ENCODE measurements at places on chromosomes 2 and 18. TPM values are rescaled to one million over a fixed set of nuclear protein-coding genes. Genes with fewer than 3 reads are reported as not detected.

COL3A1 gene
- 605 TPM for total RNA-seq

GRCh38 chr2:42464631-42465030, 29.2 kb downstream of the KCNG3 start:
- ATAC-seq: no peak

KRTCAP3 gene
- 1.5 TPM for total RNA-seq

DNA sequence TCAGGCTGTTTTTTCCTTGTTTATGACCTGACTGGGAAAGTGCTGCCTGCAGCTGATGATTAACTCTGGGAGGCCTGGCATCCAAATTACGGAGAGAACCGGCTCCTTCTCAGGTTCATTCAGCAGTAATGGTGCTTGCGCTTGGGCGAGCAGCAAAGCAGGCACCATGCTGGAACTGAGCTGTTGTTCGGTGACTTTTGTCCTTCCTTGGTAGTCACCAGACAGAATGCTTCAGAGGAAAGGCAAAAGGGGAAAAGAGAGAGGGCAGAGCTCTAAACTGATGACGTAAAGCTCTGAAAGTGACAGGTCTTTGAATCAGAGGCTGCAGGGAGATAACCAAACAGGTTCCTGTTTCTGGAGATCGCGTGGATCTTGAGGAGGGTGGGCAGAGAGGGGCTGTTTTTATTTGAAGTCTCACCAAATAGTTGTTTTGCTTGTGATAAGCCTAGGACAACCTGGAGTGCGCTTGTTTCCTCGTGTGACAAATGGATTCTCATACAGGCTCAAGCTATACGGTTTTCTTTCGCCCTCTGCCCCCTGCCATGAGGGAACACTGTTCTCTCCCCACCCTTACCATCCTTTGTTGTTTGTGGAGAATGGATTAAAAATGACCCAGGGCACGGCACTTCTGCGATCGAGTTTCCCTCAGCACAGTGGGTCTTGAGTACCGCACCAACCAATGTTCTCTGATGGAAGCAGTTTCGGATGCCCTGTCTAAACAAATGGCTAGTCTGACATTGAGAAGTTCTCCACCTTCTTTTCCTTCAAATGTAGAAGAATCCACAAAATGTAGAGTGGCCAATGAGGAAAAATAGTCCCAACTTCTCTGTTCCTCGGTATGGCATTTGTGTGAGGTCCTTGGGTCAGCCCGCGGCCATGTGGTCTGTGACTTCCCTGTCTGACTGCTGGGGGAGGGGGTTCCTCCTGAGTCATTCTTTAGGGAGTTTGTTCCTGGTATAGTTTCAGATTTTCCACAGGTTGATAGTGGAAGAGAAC, 1.3 kb downstream of the RASGRP3 start:
- no peak for ATAC-seq

DNA sequence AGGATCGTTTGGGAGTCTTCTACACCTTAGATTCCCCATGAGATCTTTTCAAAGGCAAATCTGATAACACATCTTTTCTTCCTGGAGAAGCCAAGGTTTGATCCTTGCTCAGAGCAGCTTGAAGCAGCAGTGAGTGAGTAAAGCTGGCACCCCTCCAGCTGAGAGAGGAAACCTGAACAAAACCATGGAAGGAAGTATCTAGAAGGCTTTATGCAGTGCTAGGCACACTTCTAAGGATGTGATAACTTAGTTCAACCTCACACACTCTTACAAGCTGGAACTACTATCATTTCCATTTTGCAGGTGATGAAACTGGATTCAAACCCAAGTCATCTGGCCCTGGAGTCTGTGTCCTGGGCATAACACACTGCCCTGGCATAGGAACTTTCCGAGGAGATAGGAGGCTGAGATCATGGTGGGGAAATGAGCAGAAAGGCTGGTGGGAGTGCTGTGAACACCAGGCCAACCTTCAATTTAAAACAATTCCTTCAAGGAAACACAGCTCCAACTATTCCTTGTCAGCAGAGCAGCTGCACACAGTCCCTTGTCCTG, 71.2 kb downstream of the CTAGE1 start:
- no peak for ATAC-seq

DNA sequence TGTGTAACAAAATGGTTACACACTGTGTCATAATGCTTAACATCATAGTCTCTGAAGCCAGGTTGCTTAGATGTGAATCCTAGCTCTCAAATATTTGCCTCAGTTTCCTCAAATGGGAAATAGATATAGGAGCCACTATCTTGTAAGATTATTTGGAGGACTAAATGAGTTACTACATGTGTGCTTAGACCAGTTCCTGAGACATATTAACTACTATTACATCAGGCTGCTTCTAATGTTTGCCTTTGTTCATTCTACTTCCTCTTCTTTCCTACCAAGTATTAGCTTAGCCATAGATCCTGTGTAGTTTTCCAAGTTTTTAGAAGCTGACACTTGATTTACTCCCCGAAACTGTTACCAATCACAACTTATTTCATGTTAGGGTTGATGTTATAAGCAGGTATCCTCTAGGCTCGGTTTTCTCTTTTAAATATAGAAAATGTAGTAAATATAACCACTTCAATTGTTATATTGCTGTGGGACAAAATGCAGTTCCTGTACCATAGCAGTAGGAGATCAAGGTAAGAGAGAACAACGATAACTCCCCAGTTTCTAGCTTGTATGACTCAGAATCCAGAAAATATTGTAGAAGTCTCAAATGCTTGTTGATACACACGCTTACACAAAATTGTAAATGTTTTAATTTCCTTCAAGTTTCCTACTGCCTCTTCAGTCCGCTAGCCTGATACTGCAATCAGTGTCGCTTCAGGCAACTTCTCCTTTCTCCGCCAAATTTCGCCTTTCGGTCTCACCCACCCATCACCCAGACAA, 751 bp upstream of the DNAJC10 start:
- no peak for ATAC-seq

DNA sequence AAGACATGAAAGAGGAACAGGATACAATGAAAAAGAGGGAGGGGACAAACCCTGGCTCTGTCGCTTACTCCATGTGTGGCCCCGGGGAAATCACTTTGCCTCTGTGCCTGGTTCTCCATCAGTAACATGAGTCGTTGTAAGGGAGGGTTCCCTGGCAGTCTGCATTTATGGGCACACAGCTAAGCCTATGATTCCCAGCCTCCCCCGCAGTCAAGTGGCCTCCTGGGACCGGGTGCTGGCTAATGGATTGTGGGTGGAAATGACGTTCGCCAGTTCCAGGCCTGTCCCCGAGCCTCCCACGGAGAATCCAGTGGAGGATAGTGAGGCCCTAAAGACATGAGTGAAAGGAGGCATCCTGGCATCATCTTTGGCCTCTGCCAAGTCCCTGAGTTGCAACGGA, 42.7 kb downstream of the SFXN5 start:
- no peak for ATAC-seq

GRCh38 chr18:35083174-35083712, 42.0 kb downstream of the MAPRE2 start:
- no peak for ATAC-seq

FBXO11 gene
- total RNA-seq: 51.1 TPM

HAAO gene
- total RNA-seq: 0.64 TPM

GRCh38 chr2:8289111-8289510, 392.7 kb upstream of the ID2 start:
- no peak for ATAC-seq

DNA sequence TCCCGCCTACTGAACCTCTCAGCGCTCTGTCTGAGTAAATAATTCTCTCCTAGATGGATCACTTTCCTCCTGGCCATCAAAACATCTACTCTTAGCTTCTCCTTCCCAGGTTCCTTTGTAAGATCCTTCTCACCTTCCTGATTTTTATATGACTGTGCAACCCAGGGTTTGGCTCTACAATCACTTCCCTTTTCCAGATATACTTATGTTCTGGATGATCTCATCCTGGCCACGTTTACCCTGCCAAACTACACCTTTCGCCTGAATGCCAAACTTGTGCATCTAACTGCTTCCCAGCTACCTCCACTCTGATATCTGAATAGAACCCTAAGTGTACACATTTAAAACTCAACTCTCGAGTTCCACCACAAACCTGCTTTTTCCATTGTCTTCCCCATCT, 290.5 kb upstream of the REV1 start:
- no peak for ATAC-seq

TMEM17 gene
- 2.9 TPM for total RNA-seq

DNA sequence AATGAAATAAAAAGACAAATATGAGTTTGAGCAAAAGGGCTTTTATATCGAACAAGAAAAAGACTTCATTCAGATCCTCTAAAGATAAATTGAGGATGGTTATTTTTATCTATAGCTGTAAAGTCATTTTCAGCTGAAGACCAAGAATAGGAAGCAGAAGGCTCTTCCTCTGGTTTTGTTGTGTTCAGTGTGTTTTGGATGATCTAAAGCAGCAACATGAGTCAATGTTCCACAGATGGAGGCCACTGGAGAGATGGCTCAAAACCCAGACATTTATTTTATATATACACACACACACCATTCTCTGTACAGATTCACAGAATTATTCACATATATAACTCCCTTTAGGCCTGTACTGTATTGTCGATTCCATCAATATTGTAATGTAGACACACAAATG, 424.3 kb downstream of the MBD2 start:
- ATAC-seq: no peak

DNA sequence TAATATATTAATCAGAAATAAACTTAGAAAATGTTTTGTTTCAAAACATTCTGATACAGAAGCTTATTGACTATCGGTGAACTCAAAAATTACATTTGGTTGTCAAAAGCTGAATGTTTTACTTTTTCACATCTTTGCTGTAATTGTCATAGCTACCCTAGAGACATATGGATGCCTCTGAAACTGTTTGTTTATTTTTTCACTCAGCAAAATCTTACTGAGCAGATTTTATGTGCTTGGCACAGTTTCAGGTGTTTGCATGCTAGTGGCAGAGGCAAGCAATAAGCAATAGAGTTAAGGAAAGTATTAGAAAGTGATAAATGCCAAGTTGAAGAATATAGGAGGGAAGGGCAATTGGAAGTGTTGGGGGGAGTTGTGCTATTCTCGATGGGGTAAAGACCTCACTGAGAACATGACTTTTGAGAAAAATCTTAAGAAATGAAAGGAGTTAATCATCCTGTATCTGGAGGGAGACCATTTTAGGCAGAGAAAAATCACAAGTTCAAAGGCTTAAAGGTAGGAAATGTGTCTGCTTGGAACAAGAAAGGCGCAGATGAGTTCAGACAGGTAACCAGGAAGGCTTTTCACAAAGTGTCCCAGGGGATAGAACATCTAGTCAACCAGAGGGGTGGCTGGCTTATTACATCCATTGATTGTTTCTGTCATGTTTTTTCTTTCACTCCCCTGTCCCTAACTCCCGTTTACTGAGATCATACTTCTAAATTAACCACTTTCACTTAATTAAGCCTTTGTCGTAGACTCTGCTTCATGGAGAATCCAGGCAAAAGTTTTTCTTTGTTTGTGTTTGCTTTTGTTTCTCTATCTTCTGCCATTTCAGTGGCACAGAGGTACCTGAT, 27.2 kb upstream of the COBLL1 start:
- peak; percentile 38 for ATAC-seq

DNA sequence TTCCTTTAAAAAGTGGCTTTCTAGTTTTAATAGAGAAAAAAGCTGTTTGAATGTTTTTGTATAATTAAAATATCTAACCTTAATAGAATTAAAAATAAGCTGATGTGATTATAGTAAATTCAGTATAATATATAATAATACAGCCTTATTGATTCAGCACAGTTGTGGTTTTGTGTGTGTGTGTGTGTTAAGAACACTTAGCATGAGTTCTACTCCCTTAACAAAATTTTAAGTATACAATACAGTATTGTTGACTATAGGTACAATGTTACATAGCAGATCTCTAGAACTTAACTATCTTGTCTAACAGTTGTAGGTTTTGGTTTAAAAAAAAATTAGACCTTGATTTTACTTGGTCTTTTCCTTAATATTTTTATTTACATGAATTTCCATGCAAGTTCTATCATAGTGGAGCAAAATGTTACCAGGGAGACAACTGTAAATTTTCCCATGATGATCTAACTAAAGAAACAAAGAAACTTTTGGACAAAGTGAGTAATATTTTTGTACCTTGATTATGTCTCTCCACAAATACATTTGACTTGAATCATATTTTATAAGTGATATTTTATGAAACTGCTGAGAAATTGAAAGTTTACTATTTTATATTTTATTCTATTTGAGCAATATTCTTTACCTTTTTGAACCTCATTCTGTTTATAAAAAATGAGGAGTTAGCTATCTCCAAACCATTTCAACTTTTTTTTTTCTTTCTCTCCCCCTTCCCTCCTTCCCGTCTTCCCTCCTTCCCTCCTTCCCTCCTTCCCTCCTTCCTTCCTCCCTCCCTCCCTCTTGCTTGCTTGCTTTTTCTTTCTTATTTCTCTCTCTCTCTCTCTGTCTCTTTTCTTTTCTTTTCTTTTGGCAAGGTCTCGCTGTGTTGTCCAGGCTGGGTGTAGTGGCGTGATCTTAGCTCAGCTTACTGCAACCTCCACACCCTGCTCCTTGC, 46.3 kb downstream of the ZC3H6 start:
- no peak for ATAC-seq

DNA sequence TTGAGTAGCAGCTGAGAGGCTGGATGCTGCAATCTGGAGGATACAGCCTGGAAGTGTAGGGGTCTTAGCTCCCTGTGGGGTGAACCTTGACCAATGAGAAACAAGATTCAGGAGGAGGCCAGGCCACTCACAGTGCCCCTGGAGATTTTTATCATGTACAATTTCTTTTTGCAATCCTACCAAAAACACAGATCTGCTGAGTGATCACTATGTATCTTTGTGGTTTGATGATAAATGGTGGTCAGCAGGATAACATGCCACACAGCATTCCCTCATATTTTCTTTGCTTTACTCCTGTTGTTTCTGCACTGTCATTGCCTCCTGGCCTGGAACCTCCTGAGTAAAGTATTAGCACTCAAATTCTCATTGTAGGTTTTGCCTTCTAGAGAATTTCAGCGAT, 357.9 kb downstream of the THSD7B start:
- no peak for ATAC-seq

GRCh38 chr2:162994718-162995117, 156.2 kb upstream of the KCNH7 start:
- no peak for ATAC-seq

- ATAC-seq: no peak
Measured at GRCh38 chr18:2657788-2658458, 2.4 kb downstream of the SMCHD1 start.

DNA sequence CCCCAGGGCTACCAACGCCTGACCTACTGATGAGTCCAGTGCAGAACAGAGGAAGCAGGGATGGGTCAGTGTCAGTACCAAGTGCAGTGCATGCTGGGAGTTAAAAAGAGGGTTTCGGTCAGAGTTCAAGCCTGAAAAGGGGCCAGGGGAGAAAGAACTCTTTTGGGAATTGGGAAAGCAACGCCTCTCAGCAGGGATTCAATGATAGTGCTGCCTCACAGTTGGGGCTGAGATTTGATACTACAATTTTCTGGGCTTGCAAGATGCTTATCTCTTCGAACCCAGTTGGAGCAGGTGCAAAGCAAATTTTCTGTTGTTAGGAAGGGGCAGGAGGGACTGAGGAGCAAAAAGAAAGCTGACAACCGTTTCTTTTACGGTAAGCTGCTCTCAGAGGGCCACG, 82.6 kb downstream of the CERKL start:
- no peak for ATAC-seq

- ATAC-seq: no peak
Measured at GRCh38 chr2:58616961-58617360, 375.8 kb upstream of the FANCL start.

SERPINB12 gene
- not detected for total RNA-seq

- peak; percentile 84 for ATAC-seq
Measured at GRCh38 chr18:58195278-58195765, 151.3 kb downstream of the NEDD4L start.

TLX2 gene
- 0.27 TPM for total RNA-seq

RGPD3 gene
- total RNA-seq: 0.29 TPM

CDK15 gene
- total RNA-seq: 0.11 TPM

GRCh38 chr2:62114564-62114963, 81.4 kb upstream of the B3GNT2 start:
- ATAC-seq: peak; percentile 29

- peak; percentile 42 for ATAC-seq
Measured at GRCh38 chr2:69012310-69013141, 453 bp upstream of the ANTXR1 start.

Measured in motor neuron (in vitro differentiated cells).